WTC11 (cell line): ENCODE measurements at places on chromosomes 4 and X.
A peak's percentile ranks its signal among the peaks of the same experiment; 100 is the strongest.

GRCh38 chr4:5757091-5757490 lies 46.1 kb downstream of the EVC start:
- no peak for DNase-seq

DNA sequence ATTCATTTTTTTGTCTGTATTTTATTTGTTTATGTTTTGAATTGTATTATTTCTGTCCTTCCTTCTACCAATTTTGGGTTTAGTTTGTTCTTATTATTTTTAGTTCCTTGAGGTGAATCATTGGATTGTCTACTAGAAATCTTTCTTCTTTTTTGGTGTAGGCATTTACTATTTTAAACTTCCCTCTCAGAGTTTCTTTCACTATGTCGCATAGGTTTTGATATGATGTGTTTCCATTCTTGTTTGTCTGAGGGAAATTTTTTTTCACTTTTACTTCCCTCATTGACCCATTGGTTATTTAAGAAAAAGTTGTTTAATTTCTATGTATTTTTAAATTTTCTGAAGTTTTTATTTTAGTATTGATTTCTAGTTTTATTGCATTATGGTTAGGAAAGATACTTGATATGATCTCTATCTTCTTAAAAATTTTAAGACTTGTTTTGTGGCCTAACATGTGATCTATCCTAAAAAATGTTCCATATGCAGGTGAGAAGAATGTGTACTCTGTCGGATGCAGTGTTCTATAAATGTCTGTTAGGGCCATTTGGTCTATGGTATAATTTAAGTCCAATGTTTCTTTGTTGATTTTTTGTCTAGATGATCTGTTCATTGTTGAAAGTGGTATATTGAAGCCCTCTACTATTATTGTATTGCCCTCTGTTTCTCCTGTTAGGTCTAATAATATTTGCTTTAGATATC lies 68.8 kb downstream of the IL15 start:
- no peak for DNase-seq

GRCh38 chr4:164446516-164446915 lies 307.4 kb upstream of the SMIM31 start:
- no peak for DNase-seq

GRCh38 chr4:101981756-101982155 lies 191.2 kb downstream of the BANK1 start:
- DNase-seq: no peak

GRCh38 chrX:45758319-45758718 lies 557.6 kb upstream of the DIPK2B start:
- no peak for DNase-seq

GRCh38 chr4:22986262-22986661 lies 293.5 kb downstream of the GBA3 start:
- no peak for DNase-seq

- DNase-seq: no peak
These were observed 53.6 kb downstream of the USP53 start for GRCh38 chr4:119266153-119266552.

DNA sequence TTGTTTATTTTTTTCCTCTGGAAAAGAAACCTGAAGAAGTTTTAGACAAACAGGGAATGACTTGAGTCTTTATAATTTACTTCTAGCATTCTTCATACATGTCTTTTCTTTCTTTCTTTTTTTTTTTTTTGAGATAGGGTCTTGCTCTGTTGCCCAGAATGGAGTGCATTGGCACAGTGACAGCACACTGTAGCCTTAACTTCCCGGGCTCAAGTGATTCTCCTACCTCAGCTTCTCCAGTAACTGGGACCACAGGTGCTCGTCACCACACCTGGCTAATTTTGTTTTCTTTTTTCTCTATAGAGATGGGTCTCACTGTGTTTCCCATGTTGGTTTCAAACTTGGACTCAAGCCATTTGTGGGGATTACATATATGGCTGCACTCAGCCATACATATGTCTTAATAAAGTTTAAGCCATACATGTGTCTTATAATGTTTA lies 71.8 kb downstream of the RAPGEF2 start:
- no peak for DNase-seq

DNA sequence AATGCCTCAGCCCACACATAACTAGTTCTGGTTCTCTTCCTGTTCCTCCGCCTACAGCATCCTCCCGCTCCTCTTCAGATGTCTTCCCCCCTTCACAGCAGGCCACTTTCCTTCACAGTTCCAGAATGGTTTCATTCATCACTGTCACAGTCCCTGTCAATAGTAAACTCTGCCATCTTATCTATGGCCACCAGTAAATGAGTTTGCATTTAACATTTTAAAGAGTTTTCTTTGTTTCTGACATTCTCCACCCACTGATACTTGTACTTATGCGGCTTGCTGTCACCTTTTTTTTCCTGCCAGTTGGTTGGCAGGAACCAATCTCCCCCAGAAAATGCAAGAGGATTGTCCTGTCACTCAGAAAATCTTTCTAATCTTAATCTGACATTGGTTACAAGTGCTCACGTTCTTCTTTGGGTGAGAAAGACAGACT lies 114.1 kb downstream of the GLUD2 start:
- DNase-seq: no peak

DNA sequence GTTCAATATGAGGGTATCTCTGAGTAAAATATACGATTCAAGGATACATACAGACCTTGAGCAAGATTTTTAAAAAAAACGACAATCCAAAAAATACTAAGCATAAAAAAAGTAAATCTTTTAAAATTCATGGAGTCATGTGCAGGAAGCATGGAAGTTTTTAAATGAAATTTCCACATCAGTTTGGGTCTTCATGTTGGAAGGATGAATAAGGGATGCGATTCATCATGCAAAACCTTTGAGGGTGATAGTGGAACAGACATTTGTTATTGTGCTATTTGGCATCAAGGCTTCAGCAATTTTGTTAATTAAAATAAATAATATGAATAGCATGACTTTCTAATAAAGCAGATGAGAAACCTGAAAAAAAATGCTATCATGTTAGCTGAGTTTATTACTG lies 815.0 kb upstream of the PCDH10 start:
- DNase-seq: no peak

- DNase-seq: no peak
These were observed 199.2 kb downstream of the SHROOM3 start for GRCh38 chr4:76634220-76634619.

DNA sequence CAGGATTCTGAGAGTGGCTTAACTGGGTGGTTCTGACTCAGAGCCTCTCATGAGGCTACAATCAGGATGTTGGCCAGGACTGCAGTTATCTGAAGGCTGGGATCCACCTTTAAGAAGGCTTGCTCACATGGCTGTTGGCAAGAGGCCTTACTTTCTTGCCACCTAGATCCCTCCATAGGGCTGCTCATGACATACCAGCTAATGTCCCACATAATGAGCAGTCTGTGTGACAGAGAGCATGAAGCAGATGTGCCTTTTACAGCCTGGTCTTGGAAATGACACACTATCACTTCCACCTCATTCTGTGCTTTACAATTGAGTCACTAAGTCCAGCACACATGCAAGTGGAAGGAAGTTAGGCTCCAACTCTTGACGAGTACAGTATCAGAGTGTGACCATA lies 4.3 kb upstream of the RBM3 start:
- DNase-seq: no peak

GRCh38 chr4:81573840-81574239 lies 102.1 kb upstream of the RASGEF1B start:
- DNase-seq: no peak

- no peak for DNase-seq
These were observed 1.4 kb upstream of the PPID start for GRCh38 chr4:158724637-158725036.

DNA sequence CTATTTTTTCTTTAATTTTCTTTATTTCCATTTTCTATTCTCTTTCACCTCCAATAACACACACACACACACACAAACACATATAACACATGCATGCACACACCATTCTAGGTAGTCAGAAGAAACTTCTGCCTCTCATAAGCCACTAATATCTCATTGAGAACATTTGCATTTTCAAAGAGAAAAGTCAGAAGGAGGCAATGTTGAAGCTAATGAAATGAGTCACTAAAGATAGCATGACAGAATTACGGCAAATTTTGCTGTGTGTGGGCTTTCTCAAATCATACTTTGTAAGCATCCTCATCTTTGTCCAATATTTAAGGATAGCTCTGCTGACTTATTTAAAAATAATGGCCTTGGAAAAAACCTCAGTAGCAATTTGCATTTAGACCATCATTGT lies 291.3 kb downstream of the GUCY2F start:
- DNase-seq: no peak

DNA sequence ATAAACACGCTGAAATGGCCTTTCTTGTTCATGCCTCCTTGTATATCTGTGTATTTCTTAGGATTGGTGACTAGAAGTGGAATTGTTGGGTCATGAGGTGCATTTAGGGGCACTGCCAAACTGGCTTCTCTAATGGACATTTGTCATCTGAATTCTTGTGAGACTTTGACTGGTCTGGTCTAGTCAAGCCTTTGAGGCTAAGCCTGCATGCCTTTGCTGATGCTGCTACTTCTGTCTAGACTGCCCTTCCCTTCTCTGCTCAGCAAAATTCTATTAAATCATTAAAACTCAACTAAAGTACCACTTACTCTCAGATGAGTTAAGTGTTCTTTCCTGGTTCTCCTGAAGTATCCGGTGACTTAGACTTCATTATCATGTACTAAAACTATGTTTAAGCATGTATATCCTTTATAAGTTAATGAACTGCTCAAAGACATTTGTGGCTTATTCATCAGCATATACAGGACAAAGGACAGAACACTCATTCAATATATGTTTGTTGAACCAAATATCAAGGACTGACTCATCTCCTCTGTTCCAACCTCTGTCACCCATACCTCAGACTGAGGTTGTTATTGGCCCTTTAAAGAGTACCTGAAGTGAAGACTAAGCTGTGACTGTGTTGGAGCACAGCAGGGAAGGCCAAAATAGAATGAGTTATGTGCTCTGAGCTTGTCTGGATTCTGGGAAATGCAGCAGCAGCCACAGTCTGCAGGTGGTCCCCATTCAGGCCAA lies 9.0 kb downstream of the TCEAL1 start:
- no peak for DNase-seq

GRCh38 chr4:35879479-35879878 lies 364.8 kb downstream of the ARAP2 start:
- DNase-seq: no peak

GRCh38 chr4:147629783-147630730 lies 12.9 kb downstream of the TMEM184C start:
- DNase-seq: no peak

DNA sequence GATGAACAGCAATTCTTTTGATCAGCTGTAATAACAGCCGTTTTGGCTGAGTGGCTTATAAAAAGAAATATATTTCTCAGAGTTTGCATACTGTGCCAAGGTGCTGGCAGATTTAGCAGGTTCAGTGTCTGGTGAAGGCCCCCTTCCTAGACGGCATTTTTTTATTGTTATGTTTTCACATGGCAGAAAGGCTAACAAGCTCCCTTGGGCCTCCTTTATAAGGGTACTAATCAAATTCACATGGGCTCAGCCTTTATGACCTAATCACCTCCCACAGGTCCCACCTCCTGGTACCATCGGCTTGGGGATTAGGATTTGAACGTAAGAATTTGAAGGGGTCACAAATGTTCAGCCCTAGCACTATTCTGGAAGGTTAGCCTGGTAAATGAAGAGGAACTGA lies 431.9 kb downstream of the SPOCK3 start:
- no peak for DNase-seq

GRCh38 chr4:35993606-35994005 lies 250.7 kb downstream of the ARAP2 start:
- no peak for DNase-seq

DNA sequence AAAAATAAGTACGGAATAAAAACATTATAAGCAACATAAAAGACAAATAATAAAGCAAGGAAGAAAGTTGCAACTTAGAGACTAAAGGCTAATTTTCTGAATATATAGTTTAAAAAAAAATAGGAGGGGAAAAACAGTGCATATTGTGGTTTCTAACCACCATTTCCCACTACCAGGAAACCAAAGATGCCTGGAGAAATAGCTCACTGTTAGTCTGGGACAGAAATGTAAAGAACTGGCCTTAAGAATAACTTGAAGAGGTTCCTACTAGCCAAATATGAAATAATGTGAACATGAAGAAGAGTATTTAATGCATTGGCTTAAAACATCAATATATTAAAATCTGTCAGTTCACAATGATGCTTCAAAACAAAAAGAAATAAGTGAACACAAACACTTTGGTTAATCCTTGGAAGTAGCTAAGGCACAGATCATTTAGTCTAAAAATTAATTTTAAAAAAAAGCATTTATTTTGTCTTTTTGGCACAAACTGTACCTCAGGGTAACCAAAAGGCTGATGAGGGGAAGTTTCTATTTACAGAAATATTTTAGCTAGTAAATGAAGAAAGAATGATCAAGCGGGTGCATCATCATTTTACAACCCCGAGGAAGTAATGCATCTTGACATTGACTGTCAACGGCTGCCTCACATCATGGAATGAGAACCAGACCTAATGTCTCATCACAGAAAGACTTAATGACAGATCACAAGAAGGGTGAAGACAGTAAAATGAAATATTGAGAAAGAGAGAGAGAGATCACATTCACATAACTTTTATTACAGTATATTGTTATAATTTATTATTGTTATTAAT lies 297.2 kb upstream of the LDB2 start:
- no peak for DNase-seq

GRCh38 chr4:6200011-6200921 lies at the start of gene JAKMIP1:
TSS of gene JAKMIP1 (minus strand) at chr4:6200549. CDS start at chr4:6112850, 87,699 bp downstream.
- DNase-seq: peak; percentile 93

DNA sequence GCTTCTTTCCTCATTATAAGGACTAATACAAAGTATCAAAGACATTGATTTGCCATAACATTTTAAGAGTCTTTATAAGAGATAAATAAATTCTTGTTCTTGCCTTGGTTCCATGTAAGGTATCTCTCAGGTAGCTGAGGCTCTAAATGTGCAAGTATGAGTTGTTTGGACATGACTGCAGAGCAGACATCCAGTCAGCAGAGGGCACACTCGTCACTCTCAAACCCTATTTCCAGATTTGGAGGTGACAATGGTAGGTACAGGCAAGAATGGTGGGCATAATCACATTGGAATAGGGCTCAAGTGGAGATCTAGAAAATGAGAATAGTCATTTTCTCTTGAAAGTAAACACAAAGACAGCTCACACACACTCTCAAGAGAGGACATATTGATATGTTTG lies 133.3 kb upstream of the ZIC3 start:
- DNase-seq: peak; percentile 52

GRCh38 chr4:59094505-59094904 lies 1984.3 kb upstream of the IGFBP7 start:
- DNase-seq: no peak

- no peak for DNase-seq
These were observed 36.0 kb downstream of the STIM2 start for GRCh38 chr4:26896636-26897035.

DNA sequence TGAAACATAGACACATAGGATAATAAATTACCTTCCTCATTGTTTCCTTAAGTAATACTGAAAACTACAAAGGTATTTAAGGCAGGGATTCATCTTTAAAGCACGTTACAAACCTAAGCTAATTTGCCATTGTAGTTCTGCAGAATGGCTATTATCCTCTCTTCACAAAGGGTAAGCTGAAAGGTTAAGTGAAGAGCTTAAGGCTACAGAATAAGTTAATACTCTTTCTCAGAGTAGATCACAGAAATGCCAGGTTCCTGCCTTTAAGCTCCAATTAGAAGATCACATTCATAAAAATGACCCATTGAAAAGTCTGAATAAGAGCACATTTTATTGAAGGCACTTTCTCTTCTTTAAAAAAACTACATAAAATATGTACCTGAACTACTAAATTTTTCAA lies 42.1 kb upstream of the PRDM5 start:
- DNase-seq: no peak
